ENCODE measurements at places on chromosomes 11 and 22. TPM values are rescaled to one million over a fixed set of nuclear protein-coding genes. Genes with fewer than 3 reads are reported as not detected.

- DNase-seq = no peak
These were observed 682.6 kb downstream of the KCNA4 start for GRCh38 chr11:29333993-29334775.

The CD6 gene
- polyA plus RNA-seq = 0.39 TPM

DNA sequence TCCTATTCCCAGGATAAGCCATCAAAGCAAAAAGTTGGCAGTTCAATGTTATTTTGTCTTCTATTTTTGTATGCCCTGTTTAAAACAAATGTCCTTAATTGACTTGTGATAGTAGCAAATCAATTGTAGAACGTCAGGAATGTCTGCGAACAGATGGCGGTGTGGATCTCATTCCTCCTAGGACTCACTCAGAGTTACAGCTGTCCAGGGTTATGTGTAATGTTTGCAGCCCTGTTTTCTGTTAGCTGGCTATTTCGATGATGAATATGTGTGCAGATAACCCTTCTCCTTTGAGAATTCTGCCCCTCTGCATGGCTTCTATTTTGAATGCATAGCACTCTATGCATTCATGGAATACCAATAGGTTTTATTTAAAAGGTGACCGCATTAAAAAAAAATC is 1248.0 kb upstream of the CNTN5 start:
- DNase-seq = no peak

DNA sequence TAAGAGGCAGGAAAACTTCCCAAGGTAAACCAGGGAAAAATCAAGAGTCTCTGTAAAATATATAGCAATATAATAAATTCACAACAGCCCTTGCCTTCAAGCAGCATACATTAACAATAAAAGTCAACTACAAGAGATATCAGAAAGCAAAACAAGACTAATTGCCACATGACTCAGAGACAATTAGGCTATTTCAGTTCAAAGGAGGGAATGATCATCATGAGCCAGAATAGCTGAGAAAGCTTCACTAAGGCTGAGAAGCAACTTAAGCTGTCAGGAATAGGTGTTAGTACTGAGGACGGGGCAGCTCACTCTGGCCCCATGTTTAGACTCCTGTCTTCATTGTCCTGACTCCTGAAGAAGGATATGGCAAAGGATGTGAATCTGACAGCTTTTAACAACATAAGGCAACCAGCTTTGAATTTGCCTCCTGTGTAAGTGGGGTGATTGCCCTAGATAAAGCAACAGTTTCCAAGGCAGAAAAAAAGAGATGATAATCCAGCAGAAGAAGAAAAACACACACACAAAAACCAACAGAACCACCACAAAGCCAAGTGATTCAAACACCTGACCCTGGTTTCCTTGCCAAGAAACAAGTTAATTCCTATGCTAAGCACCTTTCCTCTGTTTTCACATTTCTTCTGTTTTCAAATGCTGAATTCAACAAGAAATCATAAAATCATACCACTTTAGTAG is 60.8 kb downstream of the SIK3 start:
- no peak for DNase-seq

The OR52H1 gene
- not detected for polyA plus RNA-seq

DNA sequence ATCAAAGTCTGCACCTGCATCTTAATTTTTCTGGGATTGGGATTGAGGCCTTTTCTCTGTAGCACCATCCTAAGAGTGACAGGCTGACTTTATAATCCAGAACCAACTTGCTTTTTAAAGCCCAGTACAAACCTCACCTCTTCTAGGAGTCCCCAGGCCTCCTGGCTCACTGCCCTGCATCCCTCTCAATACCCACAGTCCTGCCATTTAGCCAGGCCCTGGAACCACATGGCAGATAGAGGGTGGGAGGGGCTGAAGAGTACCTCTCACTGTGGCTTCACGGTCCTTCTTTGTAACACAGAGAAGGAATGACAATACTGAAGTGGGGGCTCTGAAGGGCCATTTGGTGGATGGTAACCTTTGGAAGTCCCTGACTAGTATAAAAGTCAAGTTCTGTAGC is 63.5 kb upstream of the PHOX2A start:
- DNase-seq = no peak

DNA sequence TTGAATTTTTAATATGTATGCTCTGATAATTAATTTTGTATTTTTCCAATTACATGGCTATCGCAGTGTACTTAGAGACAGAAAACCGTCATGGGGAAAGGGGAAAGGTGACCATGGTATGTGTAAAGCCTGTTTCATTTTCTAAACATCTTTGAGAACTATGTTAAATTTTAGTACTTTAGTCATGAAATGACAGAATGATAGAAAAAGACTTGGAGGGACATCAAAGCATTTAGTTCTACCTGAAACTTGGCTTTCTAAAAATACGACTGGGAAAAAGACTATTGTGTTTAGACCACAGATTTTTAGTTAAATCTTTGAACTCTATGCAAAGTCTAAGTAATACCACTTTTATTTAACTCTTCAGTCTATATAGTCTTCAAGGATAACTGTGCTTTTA is 54.1 kb downstream of the MAML2 start:
- DNase-seq = no peak

DNA sequence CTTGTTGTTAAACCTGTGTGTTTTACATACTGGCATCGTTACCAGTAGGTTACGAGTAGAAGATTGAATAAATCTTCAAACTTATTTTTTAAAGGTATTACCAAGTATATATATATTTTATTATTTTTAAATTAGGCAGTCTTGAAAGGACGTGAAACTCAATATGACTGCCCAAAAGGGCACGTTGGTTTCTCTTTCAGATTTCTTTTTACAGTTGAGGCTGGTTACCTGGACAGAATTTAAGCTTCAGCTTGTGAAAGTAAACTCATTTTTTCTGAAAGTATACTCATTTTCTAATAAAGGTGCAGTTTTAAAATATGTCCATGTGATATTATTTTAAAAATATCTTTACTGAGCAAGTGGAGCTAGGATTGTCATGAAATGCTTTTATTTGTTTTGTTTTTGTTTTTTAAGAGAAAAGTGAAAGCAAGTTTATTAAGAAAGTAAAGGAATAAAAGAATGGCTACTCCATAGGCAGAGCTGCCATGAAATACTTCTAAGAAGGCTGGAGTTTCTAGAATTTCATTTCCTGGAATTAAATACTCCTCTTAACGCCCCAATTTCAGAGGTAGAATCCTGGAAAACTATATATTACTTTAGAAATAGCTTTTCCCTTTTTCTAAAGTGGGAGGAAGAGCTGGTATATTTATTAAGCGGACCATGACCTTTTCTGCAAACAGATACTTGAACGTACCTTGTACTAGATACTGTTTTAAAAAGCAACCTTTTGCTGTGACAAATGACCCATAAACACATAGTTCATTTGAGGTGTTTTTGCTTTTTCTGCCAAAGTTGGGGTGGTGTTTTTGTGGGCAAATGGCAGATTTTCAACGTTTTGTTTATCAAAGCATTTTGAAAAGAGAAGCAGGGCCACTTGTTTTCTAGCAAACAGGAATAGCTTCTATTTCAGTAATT is 1.9 kb downstream of the FBXO7 start:
- no peak for DNase-seq

The MISFA gene
- polyA plus RNA-seq = not detected
